Left renal pelvis (tissue), 4 donors: ENCODE measurements at places on chromosomes 5 and 9. TPM values are rescaled to one million over a fixed set of nuclear protein-coding genes. Genes with fewer than 3 reads are reported as not detected.

The SHISAL2B gene
- 0.34 TPM for polyA plus RNA-seq

The COL23A1 gene
- 13.4 TPM for polyA plus RNA-seq

The EFNA5 gene
- 32.6 TPM for polyA plus RNA-seq

The RASEF gene
- polyA plus RNA-seq, result 8.6 TPM

DNA sequence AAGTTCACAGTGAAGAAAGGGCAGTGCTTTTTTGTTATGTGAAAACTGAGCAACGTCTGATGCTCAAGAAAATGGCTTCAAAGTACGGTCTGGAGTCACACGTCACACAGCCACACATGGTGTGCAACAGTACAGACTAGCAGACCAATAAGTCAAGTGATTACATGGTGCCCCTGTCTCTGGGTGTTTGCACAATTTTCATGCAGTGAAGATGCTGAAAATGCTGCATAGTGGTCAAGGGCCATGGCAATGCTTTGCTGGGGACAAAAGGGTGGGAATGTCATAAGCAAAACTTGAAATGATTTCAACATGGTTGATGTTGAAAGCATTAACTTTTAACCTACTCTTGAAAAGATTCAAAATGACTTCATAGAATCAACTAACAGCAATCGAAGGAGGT lies 231.2 kb downstream of the EBF1 start:
- DNase-seq, result no peak

DNA sequence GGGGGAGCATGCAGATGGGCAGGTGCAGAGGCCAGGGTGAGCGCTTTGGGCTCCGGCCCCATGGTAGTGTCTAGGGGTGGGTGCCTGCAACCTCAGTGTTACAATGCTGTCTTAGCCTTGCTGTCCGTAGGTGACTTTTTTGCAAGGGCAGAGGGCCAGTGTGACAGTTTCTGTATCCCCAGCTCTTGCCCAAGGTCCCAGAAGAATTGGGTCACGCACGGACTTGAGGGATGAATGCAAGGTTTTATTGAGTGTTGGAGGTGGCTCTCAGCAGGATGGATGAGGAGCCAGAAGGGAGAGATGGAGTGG lies 492.5 kb downstream of the AGTPBP1 start:
- no peak for DNase-seq

DNA sequence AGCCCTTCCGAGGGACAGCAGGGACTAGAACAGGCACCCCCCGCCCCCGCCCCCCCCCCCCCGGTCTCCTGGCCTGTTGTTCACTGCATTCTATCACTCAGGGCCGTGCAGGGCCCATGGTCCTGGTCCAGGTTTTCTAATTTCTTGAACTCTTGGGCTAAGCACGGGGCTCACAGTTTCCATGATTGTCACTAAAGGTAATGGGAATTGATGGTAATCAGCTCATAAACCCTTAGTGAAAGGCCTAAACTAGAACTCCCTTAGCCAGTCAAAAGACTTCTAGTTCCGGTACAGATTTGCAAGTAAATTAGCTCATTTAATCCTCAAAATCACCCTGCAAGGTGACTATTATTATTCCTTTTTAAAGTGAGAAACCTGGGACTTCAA lies 14.7 kb upstream of the PWWP2A start:
- no peak for DNase-seq

DNA sequence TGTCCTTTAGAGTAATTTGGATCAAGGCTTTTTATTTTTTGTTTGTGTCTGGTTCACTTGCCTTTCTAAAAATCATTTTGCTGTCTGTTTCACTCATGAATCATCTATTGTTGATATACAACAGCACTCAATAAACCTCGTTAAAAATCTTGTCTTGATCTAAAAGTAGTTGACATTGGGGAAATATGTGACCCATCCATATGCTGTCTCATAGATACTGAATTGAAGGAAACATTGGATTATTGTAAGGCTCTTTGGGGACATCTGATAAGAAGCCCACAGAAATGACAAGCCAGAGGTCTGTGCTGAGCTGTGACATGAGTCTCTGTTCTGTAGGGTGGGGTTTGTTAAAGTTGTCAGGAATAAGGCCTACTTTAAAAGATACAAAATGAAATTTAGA lies 208.0 kb downstream of the PDZD2 start:
- DNase-seq, result no peak

DNA sequence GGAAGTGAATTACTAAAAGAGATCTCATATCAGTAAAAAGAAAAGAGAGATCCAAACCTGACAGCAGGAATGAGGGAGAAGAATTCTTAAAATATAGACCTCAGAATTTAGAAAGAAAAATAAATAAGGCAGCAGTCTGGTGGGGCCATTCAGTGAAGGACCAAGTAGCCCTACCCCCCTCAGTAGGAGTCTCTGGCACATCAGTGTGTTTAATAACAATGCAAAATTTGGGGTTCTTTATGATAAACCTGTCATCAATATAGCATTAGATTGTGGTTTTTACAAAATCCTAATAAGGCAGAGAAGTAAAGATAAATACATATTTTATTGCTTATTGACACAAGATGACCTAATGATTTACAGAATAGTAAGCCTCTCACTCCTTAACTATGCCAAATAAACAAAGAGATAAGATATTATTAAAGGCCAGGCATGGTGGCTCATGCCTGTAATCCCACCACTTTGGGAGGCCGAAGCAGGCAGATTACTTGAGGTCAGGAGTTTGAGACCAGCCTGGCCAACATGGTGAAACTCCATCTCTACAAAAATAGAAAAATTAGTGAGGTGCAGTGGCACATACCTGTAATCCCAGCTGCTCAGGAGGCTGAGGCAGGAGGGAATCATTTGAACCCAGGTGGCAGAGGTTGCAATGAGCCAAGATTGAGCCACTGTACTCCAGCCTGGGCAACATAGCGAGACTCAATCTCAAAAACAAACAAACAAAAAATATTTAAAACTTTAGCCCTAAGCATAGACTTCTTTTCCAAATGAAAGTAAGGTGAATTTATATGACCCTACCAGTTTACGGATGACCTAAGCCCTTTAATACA lies 108.6 kb downstream of the BASP1 start:
- DNase-seq, result no peak

DNA sequence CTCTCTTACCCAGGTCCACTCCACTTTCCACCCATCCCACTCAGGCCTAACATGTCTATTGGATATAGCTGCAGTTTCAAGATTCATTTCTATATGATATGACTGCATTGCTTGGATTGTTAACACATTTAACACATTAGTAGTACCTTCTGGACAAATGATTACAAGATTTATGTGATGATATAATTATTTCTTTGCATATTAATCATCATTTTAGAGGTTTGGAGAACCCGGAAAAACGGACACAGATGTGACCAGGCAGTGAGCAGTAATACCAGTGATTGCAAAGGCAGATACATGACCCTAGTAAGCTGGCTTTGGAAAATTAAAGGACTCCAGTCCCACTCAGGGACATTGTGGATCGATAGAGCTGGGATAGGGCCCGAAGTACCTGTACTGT lies 103.8 kb downstream of the PRR16 start:
- DNase-seq, result no peak

DNA sequence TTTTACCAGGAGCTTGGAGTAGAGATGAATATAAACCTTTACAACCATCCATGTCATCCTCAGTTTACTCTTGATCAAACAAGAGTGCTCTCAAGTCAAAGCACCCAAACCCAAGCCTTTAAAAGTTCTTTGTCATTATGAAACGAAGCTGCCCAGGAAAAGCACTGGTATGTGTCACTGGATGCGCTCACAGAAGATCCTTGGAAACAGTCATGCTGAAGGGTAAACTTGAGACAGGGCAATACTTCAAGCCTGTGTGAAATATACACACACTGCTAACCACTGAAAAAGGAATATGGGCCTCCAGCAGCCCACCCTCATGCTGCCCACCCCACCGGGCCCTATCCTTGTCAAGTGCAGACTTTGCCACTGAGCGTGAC lies 84.5 kb downstream of the PRRT1B start:
- DNase-seq, result no peak
